Stimulated activated CD8-positive, alpha-beta memory T cell treated with anti-CD3 and anti-CD28 coated beads, Interleukin-15, amount 100 ng/mL, for 1 hour (primary cell): ENCODE measurements at places on chromosomes 2 and 18.

DNA sequence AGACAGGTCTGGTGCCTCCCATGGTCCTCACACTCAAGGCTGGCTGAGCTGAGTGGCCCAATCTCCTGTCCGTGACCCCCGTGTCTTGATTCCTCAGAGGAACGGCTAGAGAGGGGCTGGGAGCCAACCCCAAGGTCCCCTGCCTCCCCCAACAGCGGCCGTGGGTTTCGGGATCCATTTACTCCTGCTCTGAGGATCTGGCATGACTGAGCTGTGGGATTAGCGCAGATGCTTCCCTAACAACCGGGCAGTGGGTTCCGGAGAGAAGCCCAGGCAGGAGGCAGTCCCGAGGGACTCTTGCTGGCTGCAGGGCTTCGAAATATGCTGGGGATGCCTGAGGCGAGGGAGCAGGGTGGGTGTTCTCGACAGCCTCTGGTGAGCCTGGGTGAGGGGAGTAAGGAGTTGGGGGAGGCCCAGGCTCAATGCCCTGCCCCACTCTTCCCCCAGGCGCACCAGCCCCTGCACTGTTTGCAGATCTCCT, 18.9 kb downstream of the GPR35 start:
- no peak for DNase-seq

- no peak for DNase-seq
Measured at GRCh38 chr2:193584522-193584938, 1389.8 kb upstream of the TMEFF2 start.

- DNase-seq = no peak
Measured at GRCh38 chr18:65815506-65815905, 64.7 kb downstream of the CDH7 start.

DNA sequence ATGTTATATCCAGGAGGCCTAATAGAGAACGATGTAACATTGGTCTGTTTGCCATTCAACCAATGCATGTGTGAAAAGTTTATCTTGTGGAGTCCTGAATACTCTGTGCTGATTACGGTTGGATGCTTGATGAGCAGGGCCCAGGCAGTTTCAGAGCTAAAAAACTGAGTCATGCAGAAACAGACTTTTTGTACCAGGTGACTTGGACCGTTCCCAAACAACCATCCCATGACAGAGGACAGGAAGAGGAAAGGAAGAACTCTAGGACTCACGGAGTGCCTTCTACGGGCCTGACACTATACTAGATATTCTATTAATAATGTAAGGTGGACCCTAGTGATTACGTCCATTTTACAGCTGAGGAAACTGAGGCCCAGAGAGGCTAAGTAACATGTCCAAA, 142.1 kb downstream of the ARHGAP28 start:
- DNase-seq = no peak

DNA sequence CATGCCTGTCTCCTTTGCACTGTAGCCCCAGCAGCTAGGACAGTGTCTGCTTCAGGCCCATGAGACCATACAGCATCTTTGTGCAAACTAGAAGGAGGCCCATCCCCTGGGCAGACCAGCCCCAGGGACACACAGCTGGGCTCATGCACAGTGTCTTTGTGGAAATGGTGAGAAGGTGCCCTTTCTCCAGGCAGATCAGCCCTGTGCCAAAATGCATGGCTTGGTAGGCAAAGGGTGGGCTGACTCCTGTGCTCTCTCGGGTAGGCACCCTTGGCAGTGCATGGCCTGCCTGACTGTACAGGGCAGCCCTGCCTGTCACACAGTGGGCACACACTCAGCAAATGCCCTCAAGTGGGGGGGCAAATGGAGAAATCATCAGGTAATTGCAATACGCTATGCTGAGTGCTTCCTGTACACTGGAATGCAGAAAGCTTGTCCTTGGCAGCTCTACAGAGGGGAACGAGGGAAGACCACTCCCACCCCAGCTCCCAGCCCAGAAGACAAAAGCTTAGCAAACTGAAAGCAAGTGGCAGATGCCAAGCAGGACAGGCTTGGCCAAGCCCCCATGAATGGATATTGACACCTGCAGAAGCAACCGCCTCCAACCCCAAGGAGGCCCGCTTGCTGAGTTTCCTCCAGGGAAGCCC, 21.6 kb downstream of the TNS1 start:
- no peak for DNase-seq

DNA sequence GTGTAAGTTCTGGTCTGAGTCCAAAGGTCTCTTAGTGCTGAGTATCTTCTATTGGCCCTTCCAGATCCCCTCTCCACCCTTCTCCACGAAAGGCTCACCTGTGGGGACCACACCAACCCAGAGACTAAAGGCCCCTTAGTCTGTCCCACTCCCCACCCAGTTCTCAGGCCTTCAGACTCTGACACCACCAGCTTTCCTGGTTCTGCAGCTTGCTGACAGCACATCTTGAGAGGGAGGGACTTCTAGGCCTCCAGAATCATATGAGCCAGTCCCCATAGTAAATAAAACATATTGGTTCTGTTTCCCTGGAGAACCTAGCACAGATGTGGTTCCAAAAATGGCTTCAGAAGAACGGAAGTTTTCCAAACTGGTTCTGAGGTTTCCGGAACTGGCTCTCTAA, 38.5 kb upstream of the KLF11 start:
- DNase-seq = no peak

GRCh38 chr2:229851870-229852269, 69.9 kb downstream of the TRIP12 start:
- DNase-seq = no peak

GRCh38 chr18:67386032-67386431, 130.5 kb downstream of the DSEL start:
- no peak for DNase-seq

DNA sequence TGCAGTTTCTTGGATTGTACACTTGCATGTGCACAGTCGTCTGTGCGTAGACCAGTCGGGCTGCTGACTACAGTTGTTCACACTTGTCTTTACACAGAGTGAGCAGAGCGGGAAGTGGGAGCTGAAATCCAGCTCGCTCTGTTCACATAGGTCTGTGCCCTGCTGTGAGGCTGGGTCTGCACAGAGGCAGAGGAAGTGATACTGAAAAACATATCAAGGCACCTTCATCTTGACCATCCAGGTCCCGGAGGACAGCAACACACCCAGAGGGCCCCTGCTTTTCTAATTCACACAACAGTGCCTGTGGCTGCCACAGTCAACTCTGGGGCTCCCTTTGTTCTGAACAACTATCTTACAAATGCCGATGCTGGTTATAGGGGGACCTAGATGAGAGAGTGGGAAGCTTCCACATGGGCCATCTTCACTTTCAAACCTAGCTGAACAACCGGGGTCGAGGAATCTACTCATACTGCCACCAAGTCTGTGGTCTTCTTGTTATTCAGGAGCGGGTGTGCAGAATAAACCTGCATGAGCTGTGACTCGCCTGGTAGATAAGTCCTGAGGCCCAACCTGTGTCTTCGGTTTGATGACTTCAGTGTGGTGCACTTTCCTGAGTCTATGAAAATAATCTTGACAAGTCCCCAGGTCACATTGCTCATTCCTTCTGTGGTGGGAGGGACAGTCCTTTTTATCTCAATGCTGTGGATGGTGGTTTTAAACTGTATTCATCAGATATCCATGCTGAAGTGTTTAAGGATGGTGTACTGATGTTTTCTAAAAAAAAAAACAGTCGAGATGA, 3.5 kb upstream of the ADNP2 start:
- no peak for DNase-seq

DNA sequence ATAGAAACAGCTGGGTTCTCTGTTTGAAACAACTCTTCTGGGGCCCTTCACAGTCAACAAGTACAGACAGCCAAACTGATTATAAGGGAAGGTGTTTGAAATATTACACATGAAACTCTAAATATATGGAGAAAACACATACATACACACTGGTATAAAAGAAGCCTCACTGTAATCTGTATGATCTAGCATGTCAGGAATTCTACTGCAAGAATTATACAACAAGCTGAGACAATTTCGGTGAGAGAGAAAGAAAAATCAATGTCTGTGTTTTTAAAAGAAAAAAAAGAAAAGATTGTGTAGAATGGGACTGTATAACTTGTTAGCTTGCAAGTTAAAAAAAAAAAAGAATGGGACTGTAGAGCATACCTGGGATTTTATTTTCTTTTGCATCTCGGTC, 26.3 kb downstream of the IRS1 start:
- DNase-seq = no peak

- no peak for DNase-seq
Measured at GRCh38 chr18:41747723-41748242, 207.3 kb upstream of the PIK3C3 start.
